ENCODE measurements at places on chromosomes 6 and 20.

DNA sequence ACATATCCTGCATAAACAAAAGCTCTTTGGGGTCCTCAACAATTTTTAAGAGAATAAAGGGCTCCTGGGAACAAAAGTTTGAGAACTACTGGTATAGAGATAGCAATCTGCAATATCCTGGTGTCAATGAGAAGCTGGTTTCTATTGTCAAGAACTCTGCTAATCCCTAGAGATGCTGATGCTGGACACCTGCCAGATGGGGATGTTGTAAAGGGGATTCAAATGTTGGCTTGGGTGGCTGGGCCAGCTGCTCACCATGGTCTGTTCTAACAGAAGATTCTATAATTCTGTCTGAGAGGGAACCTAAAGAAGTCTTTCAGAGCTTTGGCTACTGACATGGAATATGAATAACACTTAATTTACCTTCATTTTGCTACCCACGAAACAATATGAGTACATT is 137.8 kb downstream of the BTBD9 start:
- no peak for DNase-seq

DNA sequence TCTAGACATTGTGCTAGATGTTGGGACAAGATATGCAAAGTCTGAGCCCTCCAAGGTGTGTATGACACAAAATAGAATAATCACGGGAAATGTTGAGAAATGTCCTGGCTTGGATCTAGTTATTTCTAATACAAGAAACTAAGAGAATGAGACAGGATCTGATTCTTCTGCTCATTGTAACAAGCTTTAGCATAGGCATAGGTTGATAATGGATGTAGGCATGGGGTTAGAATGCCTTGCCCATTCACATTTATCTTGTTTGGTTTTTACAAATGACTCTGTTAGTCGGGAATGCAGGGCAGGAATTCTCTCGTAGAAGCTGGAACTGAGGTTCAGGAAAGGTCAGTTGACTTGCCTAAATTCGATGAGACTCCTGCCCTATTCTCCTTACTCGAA is 1.5 kb upstream of the SLC26A8 start:
- no peak for DNase-seq

- DNase-seq, result no peak
These were observed 8.3 kb upstream of the CEBPB start for GRCh38 chr20:50182346-50182745.

DNA sequence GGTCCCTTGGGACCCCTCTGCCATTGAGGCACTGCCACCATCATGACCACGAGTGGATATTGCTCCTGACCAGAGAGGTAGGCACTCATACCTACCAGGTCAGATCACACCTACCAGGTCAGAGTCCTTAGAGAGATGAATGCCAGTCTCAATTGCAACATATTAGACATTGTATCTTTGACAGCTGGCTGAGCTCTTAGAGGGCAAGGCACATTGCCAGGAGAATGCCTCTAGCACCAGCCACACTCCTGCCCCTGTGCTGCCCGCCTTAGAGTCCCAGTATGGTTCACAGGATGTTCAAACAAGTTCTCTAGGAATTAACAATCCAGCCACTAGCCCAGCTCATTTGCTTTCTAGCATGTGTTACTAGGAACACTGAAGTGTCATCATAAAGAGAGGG is 65.9 kb downstream of the TMEM244 start:
- DNase-seq, result no peak

Measured in endothelial cell (in vitro differentiated cells).